Kidney (tissue), 22 donors: ENCODE measurements at places on chromosomes 16 and 17.

DNA sequence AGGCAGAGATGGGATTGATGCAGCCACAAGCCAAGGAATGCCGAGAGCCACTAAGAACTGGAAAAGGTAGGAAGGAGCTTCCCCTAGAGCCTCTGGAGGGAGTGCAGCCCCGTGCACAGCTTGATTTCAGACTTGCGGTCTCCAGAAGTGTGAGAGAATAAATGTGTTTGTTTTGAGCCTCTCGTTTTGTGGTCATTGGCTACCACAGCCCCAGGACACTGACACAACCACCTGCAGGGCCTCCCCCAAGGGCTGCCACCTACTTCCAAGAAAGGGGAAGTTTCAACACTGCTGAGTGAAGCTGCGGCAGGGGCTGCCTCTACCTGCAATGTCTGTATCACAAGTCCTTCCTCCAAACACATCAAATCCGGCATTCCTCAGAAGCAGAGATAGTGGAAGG, 346.9 kb downstream of the C16orf95 start:
- no peak for DNase-seq

DNA sequence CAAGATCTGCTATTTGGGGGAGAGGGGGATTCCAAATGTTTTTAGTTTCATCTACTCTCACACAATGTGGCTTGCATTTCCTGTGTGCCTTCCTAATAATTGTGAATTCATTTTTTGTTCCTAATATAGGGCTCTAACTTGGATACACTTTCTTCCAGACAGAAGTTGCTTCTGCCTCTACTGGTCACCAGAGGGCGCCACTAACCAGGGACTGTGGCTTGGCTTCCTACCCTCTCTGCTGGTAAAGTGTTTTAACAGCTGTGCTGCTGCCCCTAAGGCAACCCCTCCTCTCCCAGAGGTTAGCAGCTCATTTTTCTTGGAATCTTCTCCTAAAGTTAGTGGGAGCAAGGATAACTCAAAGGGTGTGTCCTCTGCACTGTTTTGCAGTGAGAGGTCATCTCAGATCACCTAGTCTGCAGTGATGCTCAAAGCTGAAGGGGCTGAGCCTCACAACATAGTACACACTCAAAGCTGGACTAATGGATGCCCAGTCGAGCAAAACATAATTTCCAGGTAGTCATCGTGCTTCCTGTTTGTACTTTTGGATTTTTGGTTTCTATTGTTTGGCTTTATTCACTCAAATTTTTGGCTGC, 5.0 kb upstream of the PRSS54 start:
- DNase-seq: no peak

DNA sequence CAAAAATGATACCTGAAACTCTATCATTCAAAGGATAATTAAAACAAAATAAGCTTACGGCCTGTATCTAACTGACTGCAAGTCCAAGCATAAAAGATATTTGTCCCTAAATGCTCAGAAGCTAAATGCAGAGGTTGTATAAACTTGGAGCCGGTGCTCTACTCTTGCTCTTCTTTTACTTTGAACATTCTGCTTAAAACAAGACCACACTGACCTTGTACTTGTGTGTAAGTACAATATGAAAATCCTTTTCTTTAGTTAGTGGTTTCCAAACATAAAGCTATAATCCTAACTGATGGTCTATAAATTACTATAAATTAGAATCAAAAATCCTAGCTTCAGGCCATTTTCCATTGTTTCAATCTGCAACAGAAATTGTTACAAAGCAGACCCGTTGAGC, 74.6 kb downstream of the SPAG9 start:
- DNase-seq: peak; percentile 54

DNA sequence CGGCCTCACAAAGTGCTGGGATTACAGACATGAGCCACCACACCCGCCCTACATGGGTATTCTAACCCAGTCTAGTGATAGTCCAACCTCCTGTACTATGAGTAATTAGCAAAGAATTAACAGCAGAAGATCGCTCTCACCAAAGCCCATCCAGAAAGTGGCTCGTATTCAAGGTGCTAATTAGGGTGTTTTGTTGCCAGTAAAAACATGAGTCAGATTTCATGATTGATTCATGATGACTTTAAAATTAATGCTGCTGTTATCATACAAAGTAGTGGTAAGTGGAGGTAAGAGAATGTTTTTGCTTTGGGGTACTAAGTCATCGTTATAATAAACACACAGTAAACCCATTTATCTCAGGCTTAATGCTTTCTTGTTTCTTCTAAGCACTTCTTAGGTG, 428.8 kb downstream of the WWOX start:
- no peak for DNase-seq

DNA sequence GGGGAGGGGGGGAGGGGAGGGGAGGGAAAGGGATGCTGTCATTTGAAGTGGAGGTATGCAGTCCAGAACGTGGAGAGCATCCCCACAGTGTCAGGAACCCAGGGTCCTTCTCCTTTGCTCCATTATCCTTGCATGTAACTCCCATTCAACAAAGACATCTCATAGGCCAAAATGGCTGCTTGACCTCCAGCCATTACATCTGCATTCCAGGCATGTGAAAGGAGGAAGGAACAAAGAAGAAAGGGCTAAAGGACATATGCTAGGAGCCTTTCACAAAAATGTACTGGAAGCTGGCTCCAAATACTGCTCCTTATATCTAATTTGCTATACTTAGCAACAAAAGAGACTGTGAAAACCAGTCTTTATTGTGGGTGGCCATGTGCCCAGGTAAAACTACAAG, 87.0 kb upstream of the CRHR1 start:
- DNase-seq: no peak

DNA sequence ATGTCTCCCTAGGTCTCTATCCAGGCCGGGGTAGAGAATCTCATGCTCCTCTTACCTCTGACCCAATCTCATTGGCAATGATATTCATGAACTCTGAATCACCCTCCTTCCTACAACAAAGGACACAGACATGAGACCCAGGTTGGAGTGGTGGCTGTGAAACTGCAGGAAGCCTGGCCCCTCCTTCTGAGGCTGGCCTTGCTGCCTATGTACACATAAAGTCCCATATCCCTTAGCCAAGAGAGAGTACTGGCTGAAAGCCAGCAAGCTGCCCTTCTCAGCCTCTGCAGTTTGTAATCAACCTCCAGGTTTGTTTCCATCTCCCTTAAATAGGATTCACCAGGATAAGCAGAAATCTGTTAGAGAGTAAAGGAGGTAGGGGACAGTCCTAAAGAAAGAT, 10.6 kb downstream of the AARSD1 start:
- DNase-seq: no peak

GRCh38 chr16:29009050-29009837, 24.4 kb downstream of the LAT start:
- no peak for DNase-seq

DNA sequence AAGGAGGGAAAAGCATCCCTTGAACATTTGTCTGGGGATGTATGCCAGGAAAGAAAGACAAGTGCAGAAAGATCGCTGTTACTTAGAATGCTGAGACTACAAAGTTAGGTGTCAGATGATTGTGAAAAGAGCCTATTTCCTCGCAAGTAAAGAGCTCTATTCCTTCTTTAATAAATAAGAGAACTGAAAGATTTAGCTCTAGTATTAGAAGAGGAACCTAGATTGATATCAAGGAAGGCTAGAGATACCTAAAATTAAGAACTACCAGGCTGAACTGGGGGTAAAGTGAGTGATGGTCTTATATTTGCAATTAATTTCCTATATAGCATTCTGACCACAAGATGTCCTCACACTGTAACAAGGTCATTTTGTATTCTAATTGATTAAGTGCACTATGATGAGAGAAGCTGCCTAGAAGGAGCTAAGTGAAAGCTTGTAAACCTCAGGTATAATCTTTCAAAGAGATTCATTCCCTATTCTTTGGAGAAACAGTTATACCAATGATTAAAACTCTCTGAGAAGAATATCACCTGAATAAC, 62.3 kb downstream of the SSH2 start:
- no peak for DNase-seq
